ENCODE measurements at places on chromosomes 7 and 10.

DNA sequence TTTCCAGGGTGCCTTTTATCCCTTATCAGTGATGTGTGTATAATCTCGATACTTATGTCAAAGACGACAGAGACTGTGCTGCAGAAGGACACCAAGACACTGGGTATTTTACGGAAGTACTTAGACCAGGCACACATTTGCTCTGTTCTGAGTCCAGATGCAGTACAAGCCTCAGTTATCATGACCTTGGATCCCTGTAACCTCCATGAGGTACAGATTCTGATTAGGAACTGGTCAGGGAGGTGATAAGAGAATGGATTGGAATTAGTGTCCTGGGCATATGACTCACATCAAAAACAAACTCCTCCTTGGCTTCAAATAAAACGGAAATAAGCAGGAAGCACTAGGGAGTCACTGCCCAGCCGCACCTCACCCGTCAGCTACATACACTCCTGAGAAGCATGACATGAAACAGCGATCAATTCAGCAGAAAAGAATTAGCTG, 146.5 kb downstream of the SFMBT2 start:
- H3K4me1 ChIP-seq, result peaks cover 54% of the 10 kb centered on the region
- H3K27ac ChIP-seq, result peak overlapping the region; percentile 30
- DNase-seq, result no peak
- H3K36me3 ChIP-seq, result no peaks in the 10 kb centered on the region
- no peaks in the 10 kb centered on the region for H3K27me3 ChIP-seq

DNA sequence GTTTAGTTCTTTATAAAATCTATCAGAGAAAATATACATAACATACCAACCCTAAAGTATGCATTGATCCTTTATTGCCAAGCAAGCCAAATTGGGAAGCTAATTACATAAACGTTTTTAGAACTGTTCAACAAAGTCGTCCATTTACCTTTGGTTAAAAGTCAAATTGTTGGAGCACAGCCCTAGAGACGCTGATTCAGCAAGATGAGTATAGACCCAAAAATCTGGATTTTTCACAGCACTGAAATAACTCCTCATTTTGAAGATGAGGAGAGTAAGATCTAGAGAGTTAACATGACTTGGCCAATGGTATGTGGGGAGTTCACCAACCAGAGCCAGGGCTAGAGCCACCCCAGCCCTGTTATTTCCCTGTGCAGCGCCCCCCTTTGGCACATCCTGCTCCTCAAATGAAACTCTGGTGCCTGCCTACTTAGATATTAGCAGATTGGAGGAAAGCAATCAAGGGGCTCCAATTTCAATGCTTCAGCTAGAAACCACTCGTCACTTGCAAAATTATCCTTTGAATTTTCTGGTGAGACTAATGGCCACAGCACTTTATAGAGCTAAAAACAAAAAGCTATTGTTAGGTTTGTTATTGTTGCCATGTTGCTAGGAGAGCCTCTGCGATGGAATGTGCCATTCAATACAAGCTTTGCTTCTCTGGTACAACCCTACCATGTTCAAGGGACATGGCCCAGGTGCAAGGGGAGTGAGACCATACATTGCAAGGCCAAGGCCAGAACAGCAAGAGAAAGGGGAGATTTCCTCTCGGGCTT, 132.6 kb upstream of the ZEB1 start:
- DNase-seq, result no peak
- no peaks in the 10 kb centered on the region for H3K36me3 ChIP-seq
- no peak overlapping the region for H3K4me3 ChIP-seq
- no peaks in the 10 kb centered on the region for H3K27me3 ChIP-seq
- peak overlapping the region; percentile 70 for H3K27ac ChIP-seq
- H3K4me1 ChIP-seq, result peaks cover 4% of the 10 kb centered on the region

GRCh38 chr10:114087655-114088054, 44.0 kb downstream of the ADRB1 start:
- H3K36me3 ChIP-seq, result no peaks in the 10 kb centered on the region
- no peak overlapping the region for H3K27ac ChIP-seq
- no peak overlapping the region for H3K4me3 ChIP-seq
- H3K27me3 ChIP-seq, result no peaks in the 10 kb centered on the region

- H3K4me3 ChIP-seq, result no peak overlapping the region
- peaks cover 5% of the 10 kb centered on the region for H3K4me1 ChIP-seq
- H3K36me3 ChIP-seq, result no peaks in the 10 kb centered on the region
- no peak overlapping the region for H3K27ac ChIP-seq
- no peaks in the 10 kb centered on the region for H3K27me3 ChIP-seq
Measured at GRCh38 chr7:116169060-116169459, 41.3 kb upstream of the TES start.

- H3K4me1 ChIP-seq, result no peaks in the 10 kb centered on the region
- H3K36me3 ChIP-seq, result no peaks in the 10 kb centered on the region
- H3K4me3 ChIP-seq, result no peak overlapping the region
- H3K27me3 ChIP-seq, result no peaks in the 10 kb centered on the region
Measured at GRCh38 chr7:34338961-34339526, 319.0 kb upstream of the NPSR1 start.

GRCh38 chr10:120480848-120481247, 23.8 kb downstream of the PLPP4 start:
- no peak for DNase-seq
- H3K36me3 ChIP-seq, result no peaks in the 10 kb centered on the region
- H3K4me1 ChIP-seq, result no peaks in the 10 kb centered on the region
- H3K4me3 ChIP-seq, result no peak overlapping the region
- H3K27me3 ChIP-seq, result peaks cover 8% of the 10 kb centered on the region
- no peak overlapping the region for H3K27ac ChIP-seq

DNA sequence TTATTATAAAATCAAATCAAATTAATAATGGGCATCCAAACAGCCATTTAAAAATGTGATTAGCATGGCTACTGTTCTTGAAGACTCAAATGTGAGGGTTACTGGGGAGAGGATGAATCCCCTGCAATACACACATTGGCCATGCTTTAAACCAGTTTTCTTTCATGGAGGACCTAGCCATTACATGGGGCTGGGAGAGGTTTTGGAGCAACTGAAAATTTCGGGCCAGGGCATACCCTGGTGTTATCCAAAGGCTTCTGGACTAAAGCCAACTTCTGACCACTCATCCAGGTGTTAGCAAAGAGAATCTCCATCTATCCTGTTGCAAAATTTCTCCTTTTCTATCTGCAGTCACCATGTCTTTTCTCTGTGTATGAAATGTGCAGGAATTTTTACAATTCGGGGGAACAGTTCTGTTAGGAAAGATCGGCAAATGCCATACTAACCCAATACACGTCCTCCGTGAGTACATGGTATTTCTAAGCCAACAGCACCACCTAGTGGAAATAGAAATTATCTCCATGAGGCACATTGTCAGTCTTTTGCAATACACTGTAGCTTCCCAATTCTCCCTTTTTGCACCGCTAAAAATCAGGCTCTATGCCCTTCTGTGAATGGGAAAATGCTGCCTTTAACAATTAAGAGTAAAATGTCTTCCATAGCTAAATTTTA, 47.0 kb upstream of the ZNF107 start:
- no peak overlapping the region for H3K4me3 ChIP-seq
- no peaks in the 10 kb centered on the region for H3K36me3 ChIP-seq
- peak; percentile 40 for DNase-seq
- no peaks in the 10 kb centered on the region for H3K4me1 ChIP-seq
- no peak overlapping the region for H3K27ac ChIP-seq

GRCh38 chr7:26099236-26099635, 52.8 kb upstream of the NFE2L3 start:
- no peaks in the 10 kb centered on the region for H3K36me3 ChIP-seq
- H3K4me3 ChIP-seq, result no peak overlapping the region
- no peaks in the 10 kb centered on the region for H3K4me1 ChIP-seq
- no peaks in the 10 kb centered on the region for H3K27me3 ChIP-seq

DNA sequence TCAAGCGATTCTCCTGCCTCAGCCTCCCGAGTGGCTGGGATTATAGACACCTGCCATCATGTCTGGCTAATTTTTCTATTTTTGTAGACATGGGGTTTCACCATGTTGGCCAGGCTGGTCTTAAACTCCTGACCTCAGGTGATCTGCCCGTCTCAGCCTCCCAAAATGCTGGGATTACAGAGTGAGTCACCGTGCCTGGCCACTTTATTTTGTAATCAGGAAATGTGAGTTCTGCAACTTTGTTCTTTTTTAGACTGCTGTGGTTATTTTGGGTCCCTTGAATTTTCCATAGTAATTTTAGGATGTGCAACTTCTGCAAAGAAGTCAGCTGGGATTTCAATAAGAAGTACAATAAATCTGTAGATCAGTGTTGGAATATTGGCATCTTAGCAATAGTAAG, 96.8 kb downstream of the CYTH3 start:
- no peak for DNase-seq
- H3K36me3 ChIP-seq, result peaks cover 51% of the 10 kb centered on the region
- no peak overlapping the region for H3K27ac ChIP-seq
- H3K4me3 ChIP-seq, result no peak overlapping the region
- H3K27me3 ChIP-seq, result no peaks in the 10 kb centered on the region

DNA sequence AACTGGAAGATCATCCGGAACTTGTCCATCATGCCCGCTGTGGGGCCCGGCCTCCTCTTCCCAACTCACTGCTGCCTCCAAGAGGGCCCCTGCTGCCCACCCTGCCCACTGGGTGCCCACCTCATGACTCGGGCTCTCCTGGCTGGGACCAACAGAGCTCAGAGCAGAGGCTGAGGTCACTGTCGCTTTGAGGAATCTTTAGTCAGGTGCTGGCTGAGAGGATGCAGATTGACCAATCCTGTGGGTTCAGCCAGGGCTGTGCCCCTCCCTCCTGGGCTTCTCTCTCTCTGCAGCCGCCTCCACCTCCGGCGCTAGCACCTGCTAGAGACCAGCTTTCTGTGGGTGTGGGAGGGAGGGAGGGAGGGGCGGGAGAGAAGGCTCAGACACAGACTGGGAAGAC, at the start of gene CALHM1:
CALHM1 (minus strand) TSS at position 181 of the 400 bp plus-strand sequence; CDS start at position 32, 149 bp downstream.
- no peak within 1 kb of the TSS for H3K4me3 ChIP-seq
- H3K27me3 ChIP-seq, result no peaks in the 10 kb centered on the region
- DNase-seq, result no peak
- H3K27ac ChIP-seq, result no peak within 1 kb of the TSS
- H3K36me3 ChIP-seq, result no peaks in the 10 kb centered on the region

- no peaks in the 10 kb centered on the region for H3K27me3 ChIP-seq
- H3K27ac ChIP-seq, result peak overlapping the region; percentile 99
- peaks cover 10% of the 10 kb centered on the region for H3K36me3 ChIP-seq
- peaks cover 25% of the 10 kb centered on the region for H3K4me1 ChIP-seq
Measured at GRCh38 chr10:73771722-73772280, 10.0 kb upstream of the CHCHD1 start.

DNA sequence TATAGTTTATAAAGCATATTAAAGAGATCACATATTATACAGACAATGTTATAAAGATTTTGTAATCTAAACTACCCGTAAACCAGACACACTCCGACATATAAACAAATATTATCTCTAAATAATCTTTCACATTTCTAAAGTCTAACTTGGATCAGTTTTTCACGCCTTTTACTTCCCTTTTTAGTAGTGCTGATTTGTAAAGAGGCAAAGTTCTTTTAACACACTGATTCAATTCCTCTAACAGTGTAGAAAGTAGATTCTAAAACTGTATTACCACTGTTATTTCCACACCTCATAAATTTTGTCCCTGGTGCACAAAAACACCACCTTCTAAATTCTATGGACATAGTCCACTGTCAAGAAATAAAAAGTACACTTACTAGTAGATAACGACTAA, 230.9 kb downstream of the DOCK4 start:
- no peaks in the 10 kb centered on the region for H3K36me3 ChIP-seq
- no peak overlapping the region for H3K4me3 ChIP-seq
- no peak overlapping the region for H3K27ac ChIP-seq
- no peak for DNase-seq
- peaks cover 13% of the 10 kb centered on the region for H3K4me1 ChIP-seq
- no peaks in the 10 kb centered on the region for H3K27me3 ChIP-seq

DNA sequence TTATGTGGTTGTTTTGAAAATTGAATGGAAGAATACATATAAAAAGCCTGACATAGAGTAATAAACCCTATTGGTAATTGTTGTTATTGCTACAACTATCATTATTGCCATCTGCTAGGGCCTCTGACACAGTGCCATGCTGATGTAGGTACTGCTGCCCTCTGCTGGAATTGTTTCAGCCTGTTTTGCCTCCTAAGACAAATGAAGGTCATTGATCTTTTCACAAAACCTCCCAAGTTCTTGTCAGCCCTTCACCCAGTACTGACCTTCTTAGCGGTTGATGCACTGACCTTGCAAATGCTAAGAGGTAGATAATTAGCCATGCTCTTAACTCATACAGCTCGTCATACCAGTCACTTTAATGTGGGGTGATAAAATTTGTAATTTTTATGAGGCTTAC, 975.2 kb downstream of the SORCS1 start:
- H3K4me3 ChIP-seq, result no peak overlapping the region
- H3K4me1 ChIP-seq, result no peaks in the 10 kb centered on the region
- DNase-seq, result no peak
- no peaks in the 10 kb centered on the region for H3K27me3 ChIP-seq
- H3K36me3 ChIP-seq, result no peaks in the 10 kb centered on the region

DNA sequence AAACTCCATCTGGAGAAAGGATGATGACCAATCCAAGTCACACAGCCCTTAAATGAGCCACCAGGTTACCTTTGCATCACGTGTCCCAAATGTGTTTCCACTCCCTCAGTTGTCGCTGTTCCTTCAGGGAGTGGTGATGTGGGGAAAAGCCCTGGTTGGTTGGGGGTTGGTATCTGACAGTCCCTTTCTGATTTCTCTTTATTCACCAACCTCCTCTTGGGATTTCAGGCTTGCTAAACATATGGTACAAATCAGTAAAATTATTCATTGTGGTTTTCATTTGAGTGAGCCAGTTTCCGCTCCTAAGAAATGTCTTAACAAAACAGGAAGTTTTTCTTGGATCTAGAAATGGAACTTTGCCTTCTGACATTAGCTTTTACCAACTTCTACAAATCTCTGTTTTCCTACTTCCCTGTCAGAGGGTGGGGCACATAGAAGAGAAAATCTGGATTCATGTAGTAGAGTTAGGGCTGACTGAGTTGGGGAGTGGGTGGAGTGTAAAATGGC, 40.0 kb upstream of the KMT2E start:
- H3K4me1 ChIP-seq, result peaks cover 36% of the 10 kb centered on the region
- H3K4me3 ChIP-seq, result no peak overlapping the region
- peak overlapping the region; percentile 88 for H3K27ac ChIP-seq

GRCh38 chr7:85030893-85031292, 156.0 kb downstream of the SEMA3D start:
- H3K4me3 ChIP-seq, result no peak overlapping the region
- no peaks in the 10 kb centered on the region for H3K36me3 ChIP-seq
- no peaks in the 10 kb centered on the region for H3K4me1 ChIP-seq
- H3K27me3 ChIP-seq, result no peaks in the 10 kb centered on the region

DNA sequence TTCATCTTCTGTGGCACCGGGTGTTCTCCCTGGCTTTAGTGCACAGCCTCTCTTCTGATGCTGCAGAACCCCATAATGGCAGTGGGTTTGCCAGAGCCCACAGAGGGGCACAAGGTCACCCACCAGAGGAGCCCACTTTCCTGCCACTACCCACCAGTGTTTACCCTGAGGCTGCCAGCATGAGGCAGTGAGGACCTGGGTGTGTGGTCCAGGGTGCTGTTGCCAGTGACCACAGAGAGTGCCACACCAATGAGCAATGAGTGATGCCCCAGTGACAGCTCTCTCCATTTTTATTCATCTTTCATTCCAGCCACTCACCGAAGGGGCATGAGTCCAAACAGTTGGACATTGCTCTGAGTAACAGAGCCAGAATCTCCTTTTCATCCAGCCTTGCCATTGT, 34.8 kb downstream of the MTURN start:
- peaks cover 37% of the 10 kb centered on the region for H3K4me1 ChIP-seq
- H3K27me3 ChIP-seq, result no peaks in the 10 kb centered on the region
- no peaks in the 10 kb centered on the region for H3K36me3 ChIP-seq
- no peak overlapping the region for H3K27ac ChIP-seq
- H3K4me3 ChIP-seq, result no peak overlapping the region
- no peak for DNase-seq

Data from heart right ventricle (tissue), 16 donors.